ENCODE measurements at places on chromosomes 2 and 18. TPM values are rescaled to one million over a fixed set of nuclear protein-coding genes. Genes with fewer than 3 reads are reported as not detected.

SETBP1 gene
- total RNA-seq = 9.8 TPM

- no peak for DNase-seq
Observed at GRCh38 chr2:207825045-207825954, 55.6 kb upstream of the FZD5 start.

- no peak for DNase-seq
Observed at GRCh38 chr2:182080493-182080892, 94.8 kb downstream of the PPP1R1C start.

TNFRSF11A gene
- 2.9 TPM for total RNA-seq

DNA sequence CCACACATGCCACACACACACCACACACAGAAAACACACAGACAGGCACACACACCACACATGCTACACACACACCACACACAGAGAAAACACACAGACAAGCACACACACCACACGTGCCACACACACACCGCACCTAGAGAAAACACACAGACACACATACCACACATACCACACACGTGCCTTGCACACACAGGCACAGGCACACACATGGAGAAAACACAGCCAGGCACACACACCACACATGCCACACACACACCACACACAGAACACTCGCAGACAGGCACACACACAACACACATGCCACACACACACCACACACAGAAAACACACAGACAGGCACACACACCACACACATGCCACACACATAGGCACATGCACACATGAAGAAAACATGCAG is 242.1 kb upstream of the MYT1L start:
- DNase-seq = no peak

GRCh38 chr2:51723691-51724090 is 691.8 kb upstream of the NRXN1 start:
- no peak for DNase-seq

CRYBA2 gene
- not detected for total RNA-seq

DNA sequence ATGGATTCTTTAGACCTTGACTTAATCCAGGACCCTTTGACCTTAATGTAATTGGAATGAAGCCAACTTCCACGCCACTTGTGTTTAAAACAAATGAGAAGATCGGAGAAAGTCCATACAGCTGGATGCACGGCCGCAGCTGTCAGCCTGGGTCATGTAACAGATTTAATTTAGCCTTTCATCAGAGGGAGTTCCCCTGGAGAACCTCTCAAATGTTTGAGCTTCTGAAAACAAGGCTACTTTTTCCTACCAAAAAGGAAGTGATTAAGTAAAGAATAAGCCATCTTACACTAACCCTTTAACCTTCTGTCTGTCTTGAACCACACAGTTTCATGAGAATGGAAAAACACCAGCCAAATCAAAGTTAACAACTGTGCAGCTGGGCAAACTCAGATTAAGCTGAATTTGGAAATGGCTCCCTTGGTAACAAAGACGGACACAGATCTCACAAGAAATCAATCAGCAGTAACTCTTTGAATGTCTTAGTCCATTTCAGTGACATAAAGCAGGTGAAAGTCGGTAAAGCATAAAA is 103.6 kb downstream of the DOCK10 start:
- no peak for DNase-seq
